ENCODE measurements at places on chromosomes 12 and 14. TPM values are rescaled to one million over a fixed set of nuclear protein-coding genes. Genes with fewer than 3 reads are reported as not detected.

TSHR gene
- not detected for total RNA-seq

RILPL1 gene
- 45.6 TPM for total RNA-seq

PLEKHA5 gene
- 1.0 TPM for total RNA-seq

RERG gene
- total RNA-seq, result 5.3 TPM

DNA sequence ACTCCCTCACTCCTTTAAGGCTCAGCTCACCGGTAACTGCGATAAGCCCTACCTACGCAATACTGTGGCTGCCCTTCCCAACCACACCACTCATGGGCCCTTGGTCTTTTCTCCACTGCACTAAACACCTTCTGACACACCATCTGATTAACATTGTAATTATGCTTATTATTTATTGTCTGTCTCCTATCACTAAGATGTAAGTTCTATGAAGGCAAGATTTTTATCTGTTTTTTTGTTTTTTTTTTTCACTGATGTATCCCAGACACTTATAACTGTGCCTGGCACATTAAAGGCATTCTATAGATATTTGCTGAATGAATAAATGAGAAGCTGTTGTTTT is 34.2 kb upstream of the PYGL start:
- no peak for DNase-seq

DNA sequence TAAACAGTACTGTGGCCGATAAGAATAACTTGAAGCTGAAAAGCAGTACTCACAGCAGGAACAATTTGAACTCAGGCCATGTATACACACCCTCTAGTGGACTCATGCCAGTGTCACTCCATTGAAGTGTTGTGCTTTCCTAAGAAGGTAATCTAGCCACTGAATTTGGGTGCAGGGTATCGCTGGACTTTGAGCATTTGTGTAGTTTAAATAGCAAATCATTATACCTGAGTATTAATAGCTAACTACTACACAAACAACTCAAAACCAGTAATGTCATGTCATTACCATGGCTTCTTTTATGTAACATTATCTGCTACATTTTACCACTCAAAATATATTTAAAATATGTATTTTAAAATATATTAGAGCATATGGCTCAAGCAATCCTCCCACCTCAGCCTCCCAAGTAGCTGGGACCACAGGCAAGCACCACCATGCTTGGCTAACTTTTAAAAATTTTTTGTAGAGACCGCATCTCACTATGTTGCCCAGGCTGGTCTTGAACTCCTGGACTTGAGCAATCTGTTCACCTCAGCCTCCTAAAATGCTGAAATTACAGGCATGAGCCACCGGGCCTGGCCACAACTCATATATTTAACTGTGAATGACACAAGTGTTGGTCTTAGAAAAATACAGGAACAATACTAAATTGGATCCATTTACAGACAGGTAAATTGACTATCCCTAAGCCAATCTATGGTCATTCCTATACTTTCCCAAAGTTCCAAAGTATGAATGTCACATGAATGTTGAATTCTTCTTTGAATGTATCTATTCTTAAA is 25.6 kb upstream of the ARID4A start:
- no peak for DNase-seq

GRCh38 chr14:70754991-70755390 is 54.3 kb downstream of the MAP3K9 start:
- no peak for DNase-seq

PPP1R36 gene
- 2.4 TPM for total RNA-seq

DNA sequence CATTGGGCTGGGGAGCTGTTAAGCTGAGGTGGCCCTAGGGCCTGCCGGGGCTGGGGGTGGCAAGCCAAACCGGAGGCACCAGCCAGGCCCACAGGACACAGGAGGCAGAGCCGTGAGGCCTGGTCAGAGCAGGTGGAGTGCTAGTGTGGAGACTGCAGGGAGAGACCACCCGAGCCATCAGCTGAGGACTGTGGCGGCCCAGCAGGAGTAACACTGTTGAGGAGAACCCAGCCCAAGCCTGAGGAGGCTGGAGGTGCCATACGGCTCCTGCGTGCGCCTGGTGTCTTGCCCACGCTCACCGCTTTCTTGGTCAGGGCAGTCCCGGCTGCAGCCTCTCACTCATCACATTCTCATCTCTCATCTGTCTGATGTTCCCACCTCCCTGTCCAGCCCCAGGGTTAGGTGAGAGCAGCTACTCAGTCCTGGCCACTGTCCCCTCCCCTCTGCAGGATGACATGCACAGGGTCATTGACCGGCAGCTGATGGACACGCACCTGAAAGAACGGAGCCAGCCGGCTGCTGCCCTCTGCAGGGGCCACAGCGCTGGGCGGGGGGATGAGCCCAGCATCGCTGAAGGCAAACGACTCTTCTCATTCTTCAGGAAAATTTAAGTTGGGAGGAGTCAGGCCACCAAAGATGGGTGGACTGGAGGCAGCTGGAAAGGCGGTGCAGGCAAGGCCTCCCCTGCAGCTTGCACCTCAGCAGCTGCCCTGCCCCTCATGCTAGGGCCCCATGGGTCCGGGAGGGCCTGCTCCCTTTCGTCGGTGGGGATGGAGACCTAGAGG is 23.8 kb downstream of the RAB35 start:
- DNase-seq, result no peak

ACRBP gene
- 0.71 TPM for total RNA-seq

GRCh38 chr12:112321245-112321644 is 61.0 kb downstream of the HECTD4 start:
- no peak for DNase-seq

DNA sequence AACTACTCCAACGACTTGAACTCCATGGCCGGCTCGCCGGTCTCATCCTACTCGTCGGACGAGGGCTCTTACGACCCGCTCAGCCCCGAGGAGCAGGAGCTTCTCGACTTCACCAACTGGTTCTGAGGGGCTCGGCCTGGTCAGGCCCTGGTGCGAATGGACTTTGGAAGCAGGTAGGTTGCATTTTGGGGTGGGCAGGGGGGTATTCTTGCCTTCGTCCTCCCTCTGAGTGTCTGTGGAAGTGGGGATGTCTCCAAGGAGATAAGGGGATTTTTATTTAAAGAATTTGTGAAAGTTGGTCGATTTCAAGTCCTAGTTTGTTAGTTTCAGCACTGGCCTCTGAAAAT is 1.3 kb downstream of the ASCL1 start:
- no peak for DNase-seq

DNA sequence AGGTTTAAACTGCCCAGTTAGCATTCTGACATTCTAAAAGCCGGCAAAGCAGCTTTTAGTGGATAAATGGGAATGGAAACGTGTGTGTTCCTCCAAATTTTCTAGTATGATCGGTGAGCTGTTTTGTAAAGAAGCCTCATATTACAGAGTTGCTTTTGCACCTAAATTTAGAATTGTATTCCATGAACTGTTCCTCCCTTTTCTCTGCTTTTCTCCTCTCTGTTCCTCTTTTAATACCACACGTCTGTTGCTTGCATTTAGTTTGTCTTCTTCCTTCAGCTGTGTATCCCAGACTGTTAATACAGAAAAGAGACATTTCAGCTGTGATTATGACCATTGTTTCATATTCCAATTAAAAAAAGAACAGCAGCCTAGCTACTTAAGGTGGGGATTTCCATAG is 10.7 kb downstream of the DYRK2 start:
- no peak for DNase-seq
